Hepatic stellate cell (primary cell): ENCODE measurements at places on chromosomes 4 and X.

GRCh38 chr4:107725281-107725859, 5.3 kb upstream of the PAPSS1 start:
- no peak for DNase-seq

GRCh38 chr4:683982-684622, 4.8 kb downstream of the SLC49A3 start:
- DNase-seq, result peak; percentile 67

- no peak for DNase-seq
Observed at GRCh38 chr4:139942241-139942640, 211.7 kb downstream of the MAML3 start.

GRCh38 chr4:189341881-189342280, 598.8 kb upstream of the FRG1 start:
- no peak for DNase-seq

- DNase-seq, result no peak
Observed at GRCh38 chrX:83934220-83934619, 73.3 kb downstream of the CYLC1 start.

DNA sequence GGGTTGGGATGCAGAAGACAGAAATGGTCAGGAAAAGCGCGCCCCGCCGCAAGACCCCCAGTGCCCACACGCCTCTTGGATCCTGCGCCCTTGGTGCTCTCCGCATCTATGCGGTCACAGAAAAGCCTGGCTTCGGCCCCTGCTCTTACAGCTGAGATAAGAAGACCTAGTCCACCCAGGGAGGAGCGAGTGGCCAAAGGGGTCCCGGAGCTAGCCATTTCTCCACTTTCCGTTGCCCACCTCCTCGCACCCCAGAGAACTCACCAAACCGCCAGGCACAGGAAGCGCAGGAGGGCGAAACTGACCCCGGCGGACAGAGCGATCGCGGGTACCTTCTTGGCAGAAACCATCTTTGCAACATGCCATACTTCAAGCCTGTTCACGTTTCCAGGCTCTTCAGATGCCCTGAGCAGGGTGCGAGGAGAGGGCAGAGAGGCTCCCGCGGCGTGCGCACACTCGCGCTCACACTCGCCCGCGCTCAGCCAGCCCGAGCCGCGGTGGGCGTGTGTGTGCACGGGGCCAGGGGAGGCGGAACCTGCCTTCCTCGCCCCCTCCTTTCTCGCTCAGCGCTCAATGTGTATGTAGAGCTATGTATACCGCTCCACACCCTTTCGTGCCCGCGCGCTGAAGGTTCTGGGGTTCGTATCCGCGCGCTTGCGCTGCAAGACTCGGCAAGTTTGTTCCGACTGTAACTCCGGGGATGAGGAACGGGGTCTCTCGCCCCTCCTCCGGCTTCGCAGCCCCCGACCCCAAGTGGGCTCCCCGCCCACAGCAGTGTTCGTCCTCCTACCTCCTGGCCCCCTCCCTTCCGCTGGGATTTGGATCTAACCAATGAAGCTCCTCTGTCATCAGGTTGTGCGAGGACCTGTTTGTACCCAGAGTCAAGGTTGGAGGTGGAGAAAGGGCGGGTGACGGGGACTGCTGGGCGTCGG, at the start of gene GABRA4:
GABRA4 (minus strand) TSS at position 507 of the 932 bp plus-strand sequence; CDS start at position 350, 157 bp downstream.
- DNase-seq, result peak; percentile 18

DNA sequence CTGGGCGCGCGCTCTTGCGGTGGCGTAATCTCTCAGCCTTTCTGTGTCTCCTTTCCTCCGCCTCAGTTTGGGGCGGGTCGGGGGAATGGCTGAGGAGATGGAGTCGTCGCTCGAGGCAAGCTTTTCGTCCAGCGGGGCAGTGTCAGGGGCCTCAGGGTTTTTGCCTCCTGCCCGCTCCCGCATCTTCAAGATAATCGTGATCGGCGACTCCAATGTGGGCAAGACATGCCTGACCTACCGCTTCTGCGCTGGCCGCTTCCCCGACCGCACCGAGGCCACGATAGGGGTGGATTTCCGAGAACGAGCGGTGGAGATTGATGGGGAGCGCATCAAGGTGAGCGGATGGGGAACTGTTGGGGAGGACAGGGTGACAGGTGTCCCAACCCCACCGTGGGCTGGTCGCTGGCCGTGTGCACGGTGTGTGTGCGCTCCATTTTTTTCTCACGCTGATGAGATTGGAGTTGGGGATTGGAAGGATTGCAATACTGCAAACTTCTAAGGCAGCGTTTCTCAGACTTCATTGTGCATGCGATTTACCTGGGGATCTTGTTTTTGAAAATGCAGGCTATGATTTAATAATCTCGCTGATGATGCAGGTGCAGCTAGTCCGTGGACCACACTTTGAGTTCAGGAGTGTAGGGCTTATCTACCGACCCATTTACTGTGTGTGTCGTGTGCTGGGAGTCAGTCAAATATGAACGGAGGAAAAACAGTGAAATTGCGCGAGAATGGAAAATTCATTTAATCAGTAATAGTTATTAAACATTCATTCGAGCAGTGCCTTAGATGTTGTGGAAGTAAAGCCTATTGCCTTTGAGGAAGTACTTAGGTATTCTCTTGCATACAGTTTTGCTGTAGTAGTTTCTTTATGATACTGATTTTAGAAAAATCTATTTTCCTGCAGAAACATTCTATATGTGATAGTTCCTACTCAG, at the start of gene RAB33B:
RAB33B (plus strand) TSS at position 11 of the 935 bp plus-strand sequence; CDS start at position 86, 75 bp downstream.
- DNase-seq, result no peak

GRCh38 chr4:39642885-39643552, 4.4 kb upstream of the SMIM14 start:
- DNase-seq, result no peak

GRCh38 chr4:121108557-121108956, 36.2 kb upstream of the NDNF start:
- DNase-seq, result no peak

GRCh38 chr4:81164623-81165416, 50.2 kb downstream of the PRKG2 start:
- DNase-seq, result no peak

- peak; percentile 24 for DNase-seq
Observed at GRCh38 chrX:74925225-74926088, at the start of gene NEXMIF. NEXMIF (minus strand) TSS chrX:74925452.

- no peak for DNase-seq
Observed at GRCh38 chr4:139314047-139314800, 11.9 kb upstream of the NDUFC1 start.

GRCh38 chrX:10101269-10101668, 55.5 kb upstream of the CLCN4 start:
- DNase-seq, result no peak

GRCh38 chr4:180059216-180059881, 2183.9 kb upstream of the TENM3 start:
- peak; percentile 1 for DNase-seq

GRCh38 chrX:2503591-2504500, 3.1 kb upstream of the DHRSX start:
- DNase-seq, result no peak

GRCh38 chr4:48042979-48043461, 26.4 kb downstream of the NIPAL1 start:
- DNase-seq, result no peak

GRCh38 chrX:17560385-17560784, 176.9 kb upstream of the SCML1 start:
- DNase-seq, result no peak

GRCh38 chrX:100830547-100830946, 10.4 kb downstream of the CSTF2 start:
- DNase-seq, result no peak
